ENCODE measurements at places on chromosomes 2 and 18. TPM values are rescaled to one million over a fixed set of nuclear protein-coding genes. Genes with fewer than 3 reads are reported as not detected.

Gene ARHGEF33
- 0.38 TPM for total RNA-seq

Gene SKOR2
- not detected for total RNA-seq

Gene KIF1A
- 10.2 TPM for total RNA-seq

Gene MAB21L4
- not detected for total RNA-seq

Gene ANKRD29
- 3.9 TPM for total RNA-seq

Gene TTN
- total RNA-seq = 4,176 TPM

- no peak for DNase-seq
Observed at GRCh38 chr2:234245945-234246344, 195.4 kb downstream of the SPP2 start.

GRCh38 chr2:105114551-105114950, 76.7 kb downstream of the MRPS9 start:
- DNase-seq = no peak

DNA sequence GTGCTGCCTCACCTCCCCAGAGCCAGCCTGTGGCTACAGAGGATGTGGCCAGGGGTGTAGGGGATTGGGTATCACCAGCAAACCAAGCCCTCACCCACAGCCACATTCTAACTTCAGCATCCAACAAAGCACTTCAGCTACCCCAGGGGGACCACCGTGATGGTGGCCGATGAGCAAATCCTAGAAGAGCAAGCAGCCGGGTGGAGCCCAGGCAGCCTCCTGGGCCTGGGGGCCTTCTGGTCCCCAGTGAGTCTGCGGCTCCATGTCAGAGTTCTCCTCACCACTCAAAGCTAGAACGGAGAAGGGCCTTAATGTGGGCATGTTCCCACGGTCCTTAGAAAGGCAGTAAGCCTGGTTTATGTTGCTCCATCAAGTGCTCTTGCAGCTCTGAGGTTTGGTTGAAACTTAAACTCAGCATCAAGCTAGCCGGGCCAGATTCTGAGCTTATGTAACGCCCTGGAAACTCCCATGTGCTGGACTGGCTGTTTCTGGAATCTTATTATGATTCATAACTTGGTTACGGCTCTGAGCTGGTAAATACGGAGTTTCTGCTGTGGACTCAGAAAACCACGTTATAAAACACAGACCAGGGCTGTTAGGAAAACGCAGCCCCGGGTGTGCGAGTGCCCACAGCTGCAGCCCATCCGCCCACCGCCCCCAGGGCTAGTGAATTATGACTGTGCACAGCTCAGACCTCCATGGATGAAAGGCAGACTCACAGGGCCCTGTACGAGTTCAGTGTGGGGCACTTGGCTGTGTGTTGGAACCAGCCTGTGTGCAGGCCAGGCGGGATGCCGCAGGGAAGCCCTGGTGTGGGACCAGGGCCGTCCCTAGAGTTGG, 99.8 kb downstream of the SEPTIN10 start:
- no peak for DNase-seq

DNA sequence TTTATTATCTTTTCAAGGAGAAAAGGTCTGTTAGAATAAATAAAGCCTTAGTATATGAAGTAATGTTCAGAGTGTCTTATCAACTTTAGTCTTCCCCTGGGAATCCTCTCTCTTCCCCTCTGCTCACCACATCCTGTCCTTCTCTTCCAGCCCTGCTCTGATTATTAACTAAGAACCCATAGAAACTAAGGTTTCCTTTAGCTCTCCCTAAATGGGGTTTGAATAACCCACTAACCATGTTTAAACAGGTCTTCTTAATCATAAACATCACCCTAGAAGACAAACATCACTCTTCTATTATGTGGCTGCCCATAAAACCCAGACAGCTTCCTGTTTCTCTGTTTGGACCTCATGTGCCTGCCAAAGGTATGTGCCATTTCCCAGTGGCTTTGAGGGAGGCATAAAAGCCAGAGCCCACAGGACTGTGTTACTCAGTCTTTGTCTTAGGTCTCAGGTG, 50.1 kb downstream of the SLC14A1 start:
- DNase-seq = no peak

DNA sequence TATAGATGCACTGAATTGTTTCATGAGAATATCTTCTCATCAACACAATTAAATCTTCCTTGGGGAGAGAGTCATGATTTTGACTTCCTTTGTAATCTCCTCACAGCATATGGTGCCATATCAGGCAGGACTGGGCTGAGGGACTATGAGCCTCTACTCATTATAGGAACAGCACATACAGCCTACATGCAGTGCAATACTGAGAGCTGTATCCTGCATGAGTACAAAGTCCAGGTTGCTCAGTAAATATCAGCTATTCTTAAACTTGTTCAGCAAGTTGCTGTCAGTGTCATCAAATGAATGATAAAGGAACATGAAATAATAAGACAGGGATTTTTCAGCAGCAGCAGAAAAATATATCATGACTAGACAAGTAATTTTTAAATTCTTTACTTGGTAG, 10.8 kb downstream of the DLGAP1 start:
- DNase-seq = no peak

- no peak for DNase-seq
Observed at GRCh38 chr2:229689307-229689839, 25.0 kb downstream of the DNER start.

DNA sequence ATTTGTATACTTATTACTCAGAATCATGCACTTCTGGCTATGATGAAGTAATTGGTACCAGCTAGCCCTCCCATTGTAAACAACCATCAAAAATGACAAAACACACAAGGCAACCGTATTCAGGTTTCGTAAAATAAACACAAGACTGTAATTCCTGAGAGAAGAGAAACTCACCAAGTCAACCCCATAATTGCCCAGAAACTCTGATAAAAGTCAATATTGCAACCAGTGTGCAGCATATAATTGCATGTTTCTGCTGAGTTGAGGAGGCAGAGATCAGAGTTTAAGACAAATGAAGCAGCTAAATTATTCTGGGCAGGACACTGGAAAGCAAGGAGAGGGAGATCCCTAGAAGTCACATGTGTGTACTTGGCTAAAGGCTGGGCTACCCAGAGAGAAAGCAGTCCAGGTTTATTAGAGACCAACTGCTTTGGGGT, 90.3 kb downstream of the ROCK2 start:
- no peak for DNase-seq

DNA sequence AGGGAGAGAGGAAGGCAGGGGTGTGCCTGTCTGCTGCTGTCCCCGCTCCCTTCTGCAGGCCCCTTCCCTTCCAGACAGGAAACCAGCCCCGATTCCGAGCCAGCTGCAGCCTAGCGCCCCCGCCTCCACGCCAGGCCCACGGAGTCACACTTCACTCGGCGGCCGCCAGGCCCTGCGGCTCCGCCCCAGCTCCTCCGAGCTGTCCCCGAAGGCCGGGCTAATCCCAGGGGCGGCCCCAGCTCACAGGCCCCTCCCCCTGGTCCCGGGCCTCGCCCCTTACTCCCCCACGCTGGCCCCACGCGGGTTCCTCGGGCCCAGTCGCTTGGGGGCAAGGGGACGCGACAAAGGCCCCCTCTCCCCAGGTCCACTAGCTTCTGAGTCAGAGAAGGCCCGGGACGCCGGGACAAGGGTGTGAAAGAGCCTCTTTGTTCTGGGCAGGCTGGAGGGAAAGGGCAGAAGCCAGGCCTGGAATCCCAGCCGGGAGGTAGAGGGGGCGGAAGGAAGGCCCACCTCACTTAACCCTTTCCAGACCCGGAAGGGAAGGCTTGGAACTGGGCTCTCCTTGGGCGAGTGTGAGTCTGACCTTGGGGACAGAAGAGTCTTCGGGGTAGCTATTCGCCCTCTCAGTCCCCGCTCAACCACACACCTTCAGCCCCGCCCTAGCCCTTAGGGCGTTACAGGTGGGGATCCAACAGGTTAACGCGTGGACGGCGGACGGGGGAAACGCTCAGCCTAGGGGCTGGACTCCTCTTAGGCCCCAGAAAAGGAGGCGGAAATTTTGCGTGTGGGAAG, 1.2 kb downstream of the RTKN start:
- DNase-seq = peak; percentile 94
